Activated CD4-positive, alpha-beta T cell treated with anti-CD3 and anti-CD28 coated beads, Interleukin-2, amount 10 ng/mL, durations not matched to agents 7 days and 5 days (primary cell): ENCODE measurements at places on chromosomes 1 and 21.

- DNase-seq: no peak
- H3K4me3 ChIP-seq: no peak overlapping the region
- no peaks in the 10 kb centered on the region for H3K27me3 ChIP-seq
- H3K4me1 ChIP-seq: no peaks in the 10 kb centered on the region
- no peak overlapping the region for H3K27ac ChIP-seq
Observed at GRCh38 chr1:200970771-200971427, 52.6 kb downstream of the KIF21B start.

DNA sequence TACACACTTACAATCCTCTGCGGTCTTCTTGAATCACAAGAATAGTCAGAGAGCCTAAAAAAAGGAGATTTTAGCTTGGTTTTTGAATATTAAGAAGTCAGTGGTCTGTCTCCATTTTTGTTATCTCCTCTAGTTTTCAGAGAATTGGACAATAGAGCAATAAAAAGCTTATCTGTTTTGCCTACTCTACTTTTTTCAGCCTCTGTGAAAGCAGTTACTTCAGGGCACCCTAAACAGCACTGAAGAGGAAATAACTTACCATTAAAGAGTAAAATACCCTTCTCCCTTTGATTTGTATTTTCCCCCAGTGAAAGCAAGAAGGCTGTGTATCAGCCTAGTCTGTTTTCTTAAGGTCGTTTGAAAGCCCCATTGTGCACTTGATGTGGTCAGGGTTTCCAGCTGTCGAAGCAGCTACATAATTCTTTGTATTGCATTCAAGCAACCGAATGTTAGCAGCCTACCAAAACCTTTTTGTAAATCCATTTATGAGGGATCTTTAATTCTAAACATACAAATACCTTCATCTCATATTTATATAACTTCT lies 1.0 kb downstream of the NTMT2 start:
- DNase-seq: peak; percentile 18
- H3K4me3 ChIP-seq: no peak overlapping the region
- H3K27me3 ChIP-seq: peaks cover 1% of the 10 kb centered on the region
- H3K36me3 ChIP-seq: no peaks in the 10 kb centered on the region
- H3K4me1 ChIP-seq: peaks cover 5% of the 10 kb centered on the region

GRCh38 chr1:243550276-243550675 lies 294.4 kb downstream of the SDCCAG8 start:
- H3K4me3 ChIP-seq: no peak overlapping the region
- H3K4me1 ChIP-seq: peaks cover 7% of the 10 kb centered on the region
- DNase-seq: no peak
- no peaks in the 10 kb centered on the region for H3K27me3 ChIP-seq

DNA sequence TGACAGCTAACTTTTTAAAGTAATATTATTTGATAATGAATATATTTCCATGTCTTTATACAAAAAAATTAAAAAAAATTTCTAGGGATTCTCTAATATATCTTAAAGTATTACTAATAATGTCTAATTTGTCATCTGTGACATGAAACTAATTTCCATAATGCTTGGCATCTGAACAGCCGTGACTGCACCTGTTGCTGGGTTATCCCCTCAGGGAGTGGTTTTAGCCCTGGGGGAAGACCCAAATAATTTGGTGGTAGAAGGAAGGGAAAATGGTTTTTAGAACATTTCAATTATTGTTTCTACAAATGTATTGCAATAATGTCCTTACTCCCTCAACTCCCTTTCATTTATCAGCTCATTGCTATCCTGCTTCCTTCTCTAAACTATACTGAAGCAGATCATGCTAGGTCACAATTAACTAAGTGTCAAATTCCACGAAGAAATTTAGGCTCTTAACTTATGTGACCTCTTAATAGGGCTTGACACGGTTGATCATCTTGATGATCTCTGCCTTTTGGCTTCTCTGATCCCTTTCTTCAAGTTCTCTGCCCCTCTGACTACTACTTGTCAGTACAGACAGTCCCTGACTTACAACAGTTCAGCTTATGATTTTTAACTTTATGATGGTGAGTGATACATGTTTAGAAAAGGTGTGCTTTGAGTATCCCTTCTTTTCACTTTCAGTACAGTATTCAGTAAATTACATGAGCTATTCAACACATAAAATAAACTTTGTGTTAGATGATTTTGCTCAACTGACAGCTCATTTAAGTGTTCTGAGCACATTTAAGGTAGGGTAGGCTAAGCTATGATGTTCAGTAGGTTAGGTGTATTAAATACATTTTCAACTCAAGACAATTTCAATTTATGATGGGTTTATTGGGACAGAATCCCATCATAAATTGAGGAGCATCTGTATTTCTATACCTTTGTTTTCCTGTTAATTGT lies 26.4 kb upstream of the DPH5 start:
- H3K27ac ChIP-seq: no peak overlapping the region
- H3K27me3 ChIP-seq: no peaks in the 10 kb centered on the region
- DNase-seq: no peak
- H3K4me1 ChIP-seq: peaks cover 6% of the 10 kb centered on the region

- H3K36me3 ChIP-seq: no peaks in the 10 kb centered on the region
- no peak overlapping the region for H3K27ac ChIP-seq
- no peaks in the 10 kb centered on the region for H3K4me1 ChIP-seq
- no peak overlapping the region for H3K4me3 ChIP-seq
- no peak for DNase-seq
Observed at GRCh38 chr1:54685335-54685905, 30.2 kb upstream of the TTC4 start.

GRCh38 chr1:167517535-167518330 lies 596 bp downstream of the CD247 start:
- peak overlapping the region; percentile 100 for H3K4me3 ChIP-seq
- peaks cover 41% of the 10 kb centered on the region for H3K4me1 ChIP-seq
- peaks cover 4% of the 10 kb centered on the region for H3K27me3 ChIP-seq
- peak; percentile 74 for DNase-seq

DNA sequence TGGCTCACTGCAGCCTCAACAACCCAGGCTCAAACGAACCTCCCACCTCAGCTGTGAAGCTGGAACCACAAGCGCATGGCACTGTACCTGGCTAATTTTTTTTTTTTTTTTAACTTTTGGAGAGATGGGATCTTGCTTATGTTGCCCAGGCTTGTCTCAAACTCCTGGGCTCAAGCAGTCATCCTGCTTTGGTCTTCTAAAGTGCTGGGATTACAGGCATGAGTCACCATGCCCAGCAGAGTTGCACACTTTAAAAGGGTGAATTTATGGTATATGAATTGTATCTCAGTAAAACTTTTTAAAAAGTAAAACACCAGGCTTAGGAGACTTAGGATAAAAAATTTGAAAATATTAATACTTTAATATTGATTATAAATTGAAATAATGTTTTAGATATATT lies 99.1 kb downstream of the CLEC20A start:
- no peaks in the 10 kb centered on the region for H3K4me1 ChIP-seq
- H3K36me3 ChIP-seq: no peaks in the 10 kb centered on the region
- no peak for DNase-seq
- H3K27ac ChIP-seq: no peak overlapping the region
- H3K4me3 ChIP-seq: no peak overlapping the region

- H3K36me3 ChIP-seq: no peaks in the 10 kb centered on the region
- H3K27ac ChIP-seq: no peak overlapping the region
- no peaks in the 10 kb centered on the region for H3K4me1 ChIP-seq
- no peak for DNase-seq
Observed at GRCh38 chr21:14886001-14886400, 178.8 kb downstream of the NRIP1 start.

- DNase-seq: peak; percentile 66
- no peak overlapping the region for H3K4me3 ChIP-seq
- no peaks in the 10 kb centered on the region for H3K4me1 ChIP-seq
- no peak overlapping the region for H3K27ac ChIP-seq
Observed at GRCh38 chr1:192445839-192446489, 129.2 kb downstream of the RGS21 start.

DNA sequence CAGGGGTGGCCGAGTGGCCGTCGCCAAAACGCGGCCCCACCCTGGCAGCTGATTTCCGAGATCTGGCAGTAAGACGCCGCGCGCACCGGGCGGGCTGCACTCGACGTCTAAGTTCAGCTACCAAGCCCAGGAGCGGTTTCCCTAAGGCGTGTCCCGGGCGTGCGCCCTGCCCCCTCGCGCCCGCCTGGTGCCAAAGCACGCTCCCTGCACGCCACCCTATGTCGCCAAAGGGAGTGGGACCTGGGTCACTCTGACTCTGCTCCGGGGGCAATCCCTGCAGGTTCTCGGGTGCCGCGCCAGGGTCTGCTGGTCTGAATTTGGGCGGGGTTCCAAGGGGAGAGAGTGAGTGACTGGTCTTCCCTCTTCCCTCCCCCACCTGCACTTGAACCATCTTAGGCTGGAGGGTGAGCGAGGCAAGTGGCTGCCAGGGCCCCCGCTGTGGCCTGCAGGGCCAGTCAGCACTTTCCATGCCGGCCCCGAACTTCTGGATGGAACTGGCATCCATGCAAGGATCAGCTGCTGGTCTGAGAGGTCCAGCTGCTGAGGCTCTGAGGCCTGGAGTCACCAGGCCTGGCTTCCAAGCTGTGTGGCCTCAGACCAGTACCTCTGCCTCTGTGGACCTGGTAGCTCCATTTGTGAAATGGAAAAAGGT lies at the start of gene LRRC38:
TSS of gene LRRC38 (minus strand) at position 109 of the 652 bp plus-strand sequence. CDS start 410 bp downstream, outside the sequence.
- DNase-seq: no peak
- no peaks in the 10 kb centered on the region for H3K36me3 ChIP-seq
- H3K27ac ChIP-seq: no peak within 1 kb of the TSS
- no peaks in the 10 kb centered on the region for H3K4me1 ChIP-seq

GRCh38 chr1:101239095-101240040 lies 2.5 kb downstream of the S1PR1 start:
- H3K27me3 ChIP-seq: no peaks in the 10 kb centered on the region
- peak overlapping the region; percentile 98 for H3K4me3 ChIP-seq
- peaks cover 85% of the 10 kb centered on the region for H3K36me3 ChIP-seq
- peak; percentile 82 for DNase-seq
- H3K4me1 ChIP-seq: peaks cover 54% of the 10 kb centered on the region

- H3K27ac ChIP-seq: no peak overlapping the region
- peaks cover 5% of the 10 kb centered on the region for H3K36me3 ChIP-seq
- H3K4me3 ChIP-seq: no peak overlapping the region
- H3K4me1 ChIP-seq: peaks cover 17% of the 10 kb centered on the region
- DNase-seq: no peak
Observed at GRCh38 chr1:6010554-6010953, 18.3 kb upstream of the NPHP4 start.

GRCh38 chr1:227891955-227892488 lies 55.7 kb downstream of the WNT9A start:
- H3K4me1 ChIP-seq: peaks cover 10% of the 10 kb centered on the region
- no peaks in the 10 kb centered on the region for H3K27me3 ChIP-seq
- no peak overlapping the region for H3K4me3 ChIP-seq
- no peaks in the 10 kb centered on the region for H3K36me3 ChIP-seq
- no peak for DNase-seq
- H3K27ac ChIP-seq: no peak overlapping the region

GRCh38 chr1:111190931-111191451 lies 9.5 kb downstream of the DENND2D start:
- peaks cover 98% of the 10 kb centered on the region for H3K36me3 ChIP-seq
- no peak overlapping the region for H3K4me3 ChIP-seq
- H3K27ac ChIP-seq: peak overlapping the region; percentile 7
- H3K27me3 ChIP-seq: no peaks in the 10 kb centered on the region
- peaks cover 97% of the 10 kb centered on the region for H3K4me1 ChIP-seq
- DNase-seq: no peak

GRCh38 chr1:41872074-41872473 lies 46.6 kb downstream of the HIVEP3 start:
- DNase-seq: no peak
- peaks cover 45% of the 10 kb centered on the region for H3K4me1 ChIP-seq

GRCh38 chr1:18256282-18257235 lies 149.0 kb downstream of the IGSF21 start:
- H3K36me3 ChIP-seq: no peaks in the 10 kb centered on the region
- H3K27ac ChIP-seq: no peak overlapping the region
- DNase-seq: peak; percentile 51

- H3K27me3 ChIP-seq: peaks cover 41% of the 10 kb centered on the region
- H3K4me1 ChIP-seq: peaks cover 3% of the 10 kb centered on the region
- H3K27ac ChIP-seq: no peak overlapping the region
- H3K36me3 ChIP-seq: no peaks in the 10 kb centered on the region
Observed at GRCh38 chr1:938711-939489, 15.2 kb downstream of the SAMD11 start.

- no peaks in the 10 kb centered on the region for H3K4me1 ChIP-seq
- peaks cover 2% of the 10 kb centered on the region for H3K27me3 ChIP-seq
- no peak overlapping the region for H3K27ac ChIP-seq
- DNase-seq: no peak
- H3K4me3 ChIP-seq: no peak overlapping the region
Observed at GRCh38 chr1:47681735-47682134, 243.9 kb downstream of the FOXD2 start.

GRCh38 chr1:93662481-93663207 lies 19.0 kb downstream of the BCAR3 start:
- H3K4me3 ChIP-seq: no peak overlapping the region
- DNase-seq: no peak
- no peak overlapping the region for H3K27ac ChIP-seq
- H3K4me1 ChIP-seq: no peaks in the 10 kb centered on the region

DNA sequence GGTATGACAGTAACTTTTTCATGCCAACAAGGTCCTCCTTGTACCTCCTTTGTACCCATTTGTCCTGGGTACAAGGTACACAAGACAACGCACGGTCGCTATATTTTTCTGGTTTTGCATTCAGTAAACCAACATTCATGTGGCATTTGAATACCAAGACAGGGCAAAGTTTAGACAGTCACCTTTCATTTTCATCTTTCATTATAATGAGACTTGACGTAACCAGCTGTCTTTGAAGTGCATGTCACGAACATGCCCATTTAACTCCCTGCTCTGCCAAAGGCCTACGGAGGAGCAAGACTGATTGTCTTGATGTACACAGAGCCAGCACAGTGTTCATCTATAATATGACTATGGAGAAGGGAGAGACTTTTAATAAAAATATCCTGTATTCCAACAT lies 91.0 kb downstream of the SETD4 start:
- no peak overlapping the region for H3K27ac ChIP-seq
- no peaks in the 10 kb centered on the region for H3K36me3 ChIP-seq
- no peak for DNase-seq

GRCh38 chr1:20992322-20993056 lies 184.2 kb downstream of the EIF4G3 start:
- no peak overlapping the region for H3K4me3 ChIP-seq
- H3K36me3 ChIP-seq: no peaks in the 10 kb centered on the region
- no peaks in the 10 kb centered on the region for H3K27me3 ChIP-seq

- peaks cover 3% of the 10 kb centered on the region for H3K27me3 ChIP-seq
- no peak overlapping the region for H3K4me3 ChIP-seq
- H3K36me3 ChIP-seq: no peaks in the 10 kb centered on the region
- no peak for DNase-seq
- no peak overlapping the region for H3K27ac ChIP-seq
Observed at GRCh38 chr21:39664586-39664985, 51.8 kb downstream of the B3GALT5 start.
